Naive thymus-derived CD4-positive, alpha-beta T cell (primary cell): ENCODE measurements at places on chromosomes 13 and 19.

GRCh38 chr13:58712191-58712590 lies 1080.6 kb downstream of the PCDH17 start:
- DNase-seq: no peak

DNA sequence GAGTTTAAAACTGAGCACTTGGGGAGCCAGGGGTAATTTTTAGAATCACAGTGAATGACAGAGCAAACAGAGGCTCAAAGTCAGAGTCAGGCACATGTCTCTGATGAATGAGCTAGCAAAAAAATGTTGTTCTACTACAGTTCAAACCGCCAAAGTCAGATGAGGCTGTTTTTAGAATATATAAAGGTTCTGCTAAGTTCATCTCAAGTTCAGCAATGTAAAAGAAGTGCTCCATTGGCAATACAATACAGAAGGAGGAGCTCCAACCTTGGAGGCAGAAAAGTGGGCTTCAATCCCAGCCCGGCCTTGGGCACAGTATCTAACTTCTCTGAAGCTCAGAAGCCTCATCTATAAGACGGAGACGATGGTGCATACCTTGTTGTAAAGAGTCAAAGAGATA lies 70.1 kb upstream of the IPO5 start:
- DNase-seq: no peak

DNA sequence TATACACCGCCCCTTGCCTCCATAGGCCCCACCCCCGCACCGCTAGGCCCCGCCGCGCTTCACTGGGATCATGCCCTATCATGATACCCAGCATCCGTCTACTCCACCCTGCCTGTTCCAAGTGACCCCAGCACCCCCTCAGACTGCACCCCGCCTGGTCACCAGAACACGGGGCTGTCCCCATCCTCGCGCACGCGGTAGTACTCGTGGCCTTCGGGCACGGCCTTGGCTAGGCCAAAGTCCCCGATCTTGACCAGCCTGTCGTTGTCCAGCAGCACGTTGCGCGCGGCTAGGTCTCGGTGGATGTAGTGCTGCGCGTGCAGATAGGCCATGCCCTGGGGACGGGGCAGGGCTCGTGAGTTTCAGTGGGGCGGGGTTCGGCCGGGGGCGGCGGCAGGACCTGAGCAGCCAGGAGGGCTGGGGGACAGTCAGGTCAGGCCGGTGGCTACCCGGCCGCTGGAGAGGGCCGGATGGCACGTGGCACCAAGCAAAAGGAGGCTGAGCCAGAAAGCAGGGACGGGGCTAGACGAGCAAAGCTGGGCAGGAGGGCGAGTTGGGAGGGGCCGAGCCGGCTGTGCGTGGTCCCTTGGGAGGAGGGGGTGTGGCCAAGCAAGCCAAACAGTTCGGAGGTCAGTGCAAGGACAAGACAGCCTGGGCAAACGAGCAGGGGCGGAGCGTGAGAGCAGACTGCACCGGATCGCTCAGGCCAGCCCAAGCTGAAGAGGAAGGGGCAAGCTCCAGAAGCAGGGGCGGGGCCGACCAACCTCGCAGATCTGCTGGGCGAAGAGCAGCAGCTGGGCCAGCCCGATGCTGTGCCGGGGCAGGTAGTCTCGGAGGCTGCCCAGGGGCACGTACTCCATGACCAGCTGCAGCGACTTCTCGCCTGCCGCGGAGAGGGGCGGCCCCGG lies 13.6 kb upstream of the ICAM3 start:
- no peak for DNase-seq

DNA sequence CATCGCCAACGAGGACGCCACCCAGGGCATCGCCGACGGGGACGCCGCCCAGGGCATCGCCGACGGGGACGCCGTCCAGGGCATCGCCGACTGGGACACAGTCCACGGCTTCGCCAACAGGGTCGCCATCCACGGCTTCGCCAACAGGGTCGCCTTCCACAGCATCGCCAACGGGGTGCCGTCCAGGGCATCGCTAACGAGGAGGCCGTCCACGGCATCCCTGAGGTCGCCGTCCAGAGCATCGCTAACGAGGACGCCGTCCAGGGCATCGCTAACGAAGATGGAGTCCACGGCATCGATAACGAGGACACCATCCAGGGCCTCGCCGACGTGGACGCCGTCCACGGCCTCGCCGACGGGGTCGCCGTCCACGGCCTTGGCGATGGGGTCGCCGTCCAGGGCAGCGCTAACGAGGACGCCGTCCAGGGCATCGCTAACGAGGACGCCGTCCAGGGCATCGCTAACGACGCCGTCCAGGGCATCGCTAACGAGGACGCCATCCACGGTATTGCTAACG lies 947.8 kb downstream of the TUBA3C start:
- no peak for DNase-seq

GRCh38 chr13:71517004-71517403 lies 350.0 kb downstream of the DACH1 start:
- DNase-seq: no peak

DNA sequence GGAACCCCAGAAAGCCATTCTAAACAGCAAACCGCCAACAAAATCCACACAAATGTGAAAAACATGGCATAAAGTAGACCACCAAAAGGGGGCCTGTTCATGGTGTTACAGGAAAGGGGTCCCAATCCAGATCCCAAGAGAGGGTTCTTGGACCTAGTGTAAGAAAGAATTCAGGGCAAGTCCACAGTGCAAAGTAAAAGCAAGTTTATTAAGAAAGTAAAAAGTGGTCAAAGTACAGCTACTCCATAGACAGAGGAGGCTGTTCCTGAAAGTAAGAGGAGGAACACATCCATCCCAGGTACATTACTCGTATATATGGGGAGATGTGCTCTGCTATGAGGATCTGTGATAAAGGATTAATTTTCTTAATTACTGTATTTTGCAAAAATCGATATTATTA lies 67.8 kb upstream of the SLC15A1 start:
- DNase-seq: no peak

- DNase-seq: no peak
Observed at GRCh38 chr19:18110609-18111232, 13.1 kb downstream of the MAST3 start.

GRCh38 chr13:50701469-50701868 lies 142.0 kb downstream of the DLEU7 start:
- DNase-seq: no peak

DNA sequence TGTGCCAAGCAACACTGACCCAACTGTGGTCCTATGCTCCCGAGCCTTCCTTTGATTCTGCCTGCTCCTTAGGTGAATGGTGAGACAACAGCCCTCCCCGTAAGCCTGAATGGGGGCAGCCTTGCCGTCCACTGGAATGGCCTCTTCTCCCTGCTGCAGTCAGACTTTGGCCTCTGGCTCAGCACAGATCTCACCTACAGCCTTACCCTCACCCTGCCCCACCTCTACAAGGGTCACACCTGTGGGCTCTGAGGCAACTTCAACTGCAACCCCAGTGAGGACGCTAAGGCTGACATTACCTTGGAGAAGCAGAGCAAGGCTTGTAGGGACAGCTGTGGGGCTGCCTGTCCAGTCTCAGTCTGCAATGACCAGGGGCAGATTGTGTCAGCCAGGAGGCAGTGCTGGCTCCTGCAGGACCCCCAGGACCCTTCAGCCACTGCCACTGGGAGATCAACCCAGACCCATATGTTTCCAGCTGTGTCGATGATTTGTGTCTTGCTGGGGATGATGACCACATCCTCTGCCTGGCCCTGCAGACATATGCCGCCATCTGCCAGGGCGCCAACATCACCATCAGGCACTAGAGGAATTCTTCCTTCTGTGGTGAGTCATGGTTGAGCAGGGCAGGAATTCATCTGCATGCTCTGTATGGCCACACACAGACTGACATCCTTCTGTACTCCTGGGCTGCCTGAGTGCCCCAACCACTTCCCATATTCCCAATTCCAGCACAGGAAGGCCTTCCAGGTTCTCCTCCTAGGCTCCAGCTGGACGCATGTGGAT lies 27.3 kb upstream of the FXYD3 start:
- no peak for DNase-seq

- DNase-seq: no peak
Observed at GRCh38 chr13:99376924-99377323, 69.7 kb upstream of the GPR183 start.

DNA sequence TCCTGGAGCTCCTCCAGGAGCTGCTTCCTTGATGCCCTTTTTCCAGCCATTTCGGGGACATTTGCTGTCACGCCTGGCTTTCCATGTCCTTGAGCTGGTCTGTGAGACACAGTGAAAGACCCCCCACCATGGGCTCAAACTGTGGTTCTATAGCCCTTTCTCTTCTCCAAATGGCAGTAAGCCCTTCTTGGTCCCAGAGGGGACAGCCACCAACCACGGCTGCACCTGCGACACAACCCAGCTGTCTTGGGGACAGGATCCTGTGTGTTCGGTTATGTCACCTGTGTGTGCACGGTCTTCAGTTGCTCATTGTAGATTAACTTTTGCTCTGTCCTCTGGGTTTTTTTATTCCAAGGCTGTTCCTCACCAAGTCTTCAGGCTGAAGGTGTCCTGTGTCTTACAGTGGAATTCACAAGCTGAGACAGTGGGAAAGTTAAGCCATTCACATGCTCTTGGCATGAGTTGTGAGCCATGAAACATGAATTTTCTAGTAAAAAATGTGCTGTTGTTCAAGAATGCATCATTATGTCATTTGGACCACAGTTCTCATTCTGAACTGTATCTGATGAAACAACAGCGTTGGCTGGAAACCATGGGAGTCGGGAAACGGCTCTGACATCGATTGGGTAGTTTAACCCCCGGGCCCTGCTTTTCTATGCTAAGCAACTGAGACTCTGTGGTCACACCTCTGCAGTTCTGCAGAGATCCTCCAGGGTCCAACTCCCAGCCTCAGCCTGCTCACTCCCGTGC lies 129.5 kb upstream of the MCF2L start:
- DNase-seq: no peak

GRCh38 chr13:20360041-20360491 lies 127.9 kb upstream of the GJB6 start:
- DNase-seq: no peak

GRCh38 chr19:18379803-18380747 lies 5.9 kb upstream of the GDF15 start:
- DNase-seq: no peak

- no peak for DNase-seq
Observed at GRCh38 chr19:40588110-40588854, 11.6 kb downstream of the SHKBP1 start.

- no peak for DNase-seq
Observed at GRCh38 chr13:31477961-31478360, 261.4 kb upstream of the RXFP2 start.

- DNase-seq: no peak
Observed at GRCh38 chr13:44912278-44913016, 76.8 kb downstream of the NUFIP1 start.

DNA sequence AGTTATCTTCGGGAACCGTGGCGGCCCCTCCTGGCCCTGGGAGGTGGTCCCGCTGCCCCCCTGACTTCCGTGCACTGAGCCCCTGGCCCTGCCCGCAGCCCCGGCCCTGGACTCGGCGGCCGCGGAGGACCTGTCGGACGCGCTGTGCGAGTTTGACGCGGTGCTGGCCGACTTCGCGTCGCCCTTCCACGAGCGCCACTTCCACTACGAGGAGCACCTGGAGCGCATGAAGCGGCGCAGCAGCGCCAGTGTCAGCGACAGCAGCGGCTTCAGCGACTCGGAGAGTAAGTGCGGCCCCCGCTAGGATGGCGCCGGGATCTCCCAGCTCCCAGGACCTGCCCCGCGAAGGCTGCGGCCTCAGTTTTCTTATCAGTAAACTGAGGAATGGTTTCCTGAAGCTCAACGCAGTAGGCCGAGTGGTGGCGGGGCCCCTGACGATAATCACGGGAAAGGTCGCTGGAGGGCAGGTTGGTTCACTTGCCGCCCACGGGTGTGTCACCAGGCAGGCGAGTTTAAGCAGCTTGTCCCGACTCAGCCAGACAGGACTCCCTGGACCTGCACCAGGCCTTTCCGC lies 924 bp downstream of the RGCC start:
- no peak for DNase-seq

- no peak for DNase-seq
Observed at GRCh38 chr13:25882466-25883357, 169.1 kb downstream of the SHISA2 start.

GRCh38 chr13:110462091-110462490 lies 99.4 kb downstream of the RAB20 start:
- DNase-seq: no peak

- peak; percentile 11 for DNase-seq
Observed at GRCh38 chr13:99796175-99796819, 175.3 kb downstream of the ZIC5 start.

DNA sequence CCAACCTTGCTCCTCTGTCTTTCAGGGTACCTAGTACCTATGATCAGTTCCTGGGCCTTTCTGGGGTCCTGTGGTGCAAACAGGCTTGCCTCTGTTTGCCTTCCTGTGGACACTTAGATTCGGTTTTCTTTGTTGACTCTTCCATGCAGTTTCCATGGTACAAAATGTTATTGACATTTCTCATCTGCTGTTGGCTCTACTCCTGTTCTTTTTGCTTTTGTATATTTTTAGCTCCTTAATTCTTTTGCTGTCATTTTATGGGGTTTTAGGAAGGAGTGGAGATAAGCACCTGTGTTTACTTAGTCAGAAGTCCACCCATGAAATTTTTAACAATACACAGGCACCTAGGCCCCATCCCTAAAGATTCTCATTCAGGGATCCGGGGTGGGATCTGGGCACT lies 20.5 kb upstream of the CNMD start:
- DNase-seq: no peak

GRCh38 chr19:5179256-5179655 lies 161.4 kb downstream of the PTPRS start:
- no peak for DNase-seq

DNA sequence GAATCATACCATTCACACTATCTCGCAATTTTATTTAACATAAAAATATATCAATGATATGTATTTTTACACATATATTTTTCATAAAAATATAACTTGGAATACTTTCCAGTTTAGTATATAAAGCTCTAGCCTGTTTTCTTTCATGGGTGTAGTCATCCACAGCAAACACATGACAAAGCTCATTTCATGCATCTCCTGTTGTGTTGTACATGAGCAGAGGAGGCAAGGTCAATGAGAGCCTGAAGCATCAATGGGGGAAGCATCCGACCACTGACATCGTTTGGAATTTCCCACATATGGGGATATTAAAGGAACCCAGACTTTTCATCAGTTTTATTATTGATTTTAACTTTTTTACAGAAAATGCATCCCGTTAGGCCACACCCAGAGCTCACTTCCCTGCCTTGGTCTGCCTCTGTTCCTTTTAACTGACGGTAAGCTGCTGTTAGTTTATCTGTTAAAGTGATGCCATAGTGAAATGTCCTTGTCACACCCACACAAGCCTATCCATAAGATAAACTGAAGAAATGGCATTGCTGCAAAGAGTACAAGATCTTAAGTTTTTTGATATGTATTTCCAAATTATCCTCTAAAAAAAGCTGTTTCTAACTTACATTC lies 44.0 kb downstream of the MIPEP start:
- DNase-seq: no peak

DNA sequence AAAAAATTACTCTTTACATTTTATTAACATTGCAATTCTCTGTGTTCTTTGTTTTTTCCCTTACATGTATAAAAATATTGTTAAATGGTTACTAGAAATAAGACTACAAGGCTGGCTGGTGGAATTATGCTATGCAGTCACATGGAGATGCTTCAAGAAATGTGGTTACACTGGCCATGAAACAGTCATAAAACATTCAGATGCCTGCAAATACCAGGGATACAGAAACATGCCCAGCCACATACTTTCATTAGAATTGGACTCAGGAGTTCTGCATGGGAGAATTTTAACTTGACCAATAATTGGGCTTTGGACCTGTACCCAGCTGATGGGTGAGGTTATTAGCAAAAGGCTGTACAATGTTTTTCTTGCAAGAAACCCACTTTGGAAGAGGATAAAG lies 1407.7 kb upstream of the SLC10A2 start:
- DNase-seq: no peak
